ENCODE measurements at places on chromosomes 6 and 20.
A peak's percentile ranks its signal among the peaks of the same experiment; 100 is the strongest.

- no peak for DNase-seq
These were observed 509.2 kb downstream of the FRK start for GRCh38 chr6:115551527-115551926.

- no peak for DNase-seq
These were observed 30.2 kb downstream of the ZNF322 start for GRCh38 chr6:26629359-26629758.

DNA sequence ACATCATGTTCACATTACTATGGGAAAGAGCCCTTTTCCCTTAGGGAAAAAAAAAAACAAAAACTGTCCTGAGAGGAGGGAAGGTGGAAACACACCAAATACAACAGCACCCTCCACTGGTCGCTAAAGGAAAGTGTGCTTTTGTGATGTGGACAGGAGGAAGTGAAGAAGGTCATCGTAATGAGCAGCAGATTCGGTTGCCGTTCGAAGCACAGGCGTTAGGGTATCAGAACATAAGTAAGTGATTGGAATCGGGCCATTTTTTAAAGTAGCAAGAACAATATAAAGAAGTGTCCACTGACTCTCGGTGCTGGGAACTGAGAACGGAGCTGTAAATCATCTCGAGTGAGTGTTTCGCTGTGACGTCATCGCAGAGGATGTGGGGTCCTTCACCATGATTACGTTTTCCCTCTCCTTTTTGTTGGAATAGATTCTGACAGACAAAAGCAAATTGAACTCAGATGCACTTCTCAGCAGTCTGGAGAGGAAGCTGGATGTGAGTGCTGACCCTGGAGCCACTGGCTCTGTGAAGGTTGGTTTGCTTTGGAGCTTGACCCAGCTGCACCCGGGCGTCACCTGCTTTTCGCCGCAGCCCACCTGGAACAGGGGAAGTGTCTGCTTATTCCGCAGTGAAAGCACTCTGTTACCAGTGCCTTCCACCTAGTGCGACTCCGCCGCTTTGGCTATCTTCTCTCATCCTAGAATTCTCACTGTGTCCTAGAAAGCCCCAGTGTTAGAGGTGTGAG lies 203.6 kb upstream of the GMDS start:
- DNase-seq, result no peak

DNA sequence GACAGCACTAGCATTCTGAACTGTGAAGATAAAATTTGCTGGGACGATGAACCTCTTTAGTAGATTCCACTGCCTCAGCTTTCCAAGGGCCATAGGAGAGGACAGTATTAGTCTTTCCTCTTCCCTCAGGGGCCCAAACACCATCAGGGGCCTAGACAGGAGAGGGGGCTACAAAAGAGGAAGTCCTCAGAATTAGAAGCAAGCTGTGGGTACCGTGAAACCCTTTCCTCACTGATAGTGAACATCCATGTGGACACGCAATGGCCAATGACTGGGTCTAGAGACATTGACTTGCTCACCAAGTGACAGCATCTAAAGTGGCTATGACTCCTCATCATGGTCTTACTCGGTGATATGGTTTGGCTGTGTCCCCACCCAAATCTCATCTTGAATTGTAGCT lies 68.1 kb upstream of the UST start:
- DNase-seq, result no peak

DNA sequence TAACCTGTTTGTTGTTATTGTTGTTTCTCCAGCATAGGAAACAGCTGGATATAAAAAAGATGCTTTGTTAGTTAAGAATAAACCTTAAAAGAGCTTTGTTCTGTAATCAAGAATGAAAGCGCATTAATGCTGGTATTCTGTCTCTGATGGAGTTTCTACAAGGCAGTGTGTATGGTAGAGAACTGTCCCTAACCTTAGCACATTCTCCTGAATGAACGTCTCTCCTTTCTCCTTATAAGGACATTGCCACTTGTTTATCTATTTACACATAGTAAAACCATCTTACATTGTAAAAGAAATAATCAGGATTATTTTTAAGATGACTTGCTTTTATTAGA lies 33.8 kb upstream of the LCA5 start:
- no peak for DNase-seq

GRCh38 chr6:154123155-154123956 lies 84.3 kb downstream of the OPRM1 start:
- no peak for DNase-seq

- DNase-seq, result no peak
These were observed 4.4 kb upstream of the RUNX2 start for GRCh38 chr6:45323656-45324224.

DNA sequence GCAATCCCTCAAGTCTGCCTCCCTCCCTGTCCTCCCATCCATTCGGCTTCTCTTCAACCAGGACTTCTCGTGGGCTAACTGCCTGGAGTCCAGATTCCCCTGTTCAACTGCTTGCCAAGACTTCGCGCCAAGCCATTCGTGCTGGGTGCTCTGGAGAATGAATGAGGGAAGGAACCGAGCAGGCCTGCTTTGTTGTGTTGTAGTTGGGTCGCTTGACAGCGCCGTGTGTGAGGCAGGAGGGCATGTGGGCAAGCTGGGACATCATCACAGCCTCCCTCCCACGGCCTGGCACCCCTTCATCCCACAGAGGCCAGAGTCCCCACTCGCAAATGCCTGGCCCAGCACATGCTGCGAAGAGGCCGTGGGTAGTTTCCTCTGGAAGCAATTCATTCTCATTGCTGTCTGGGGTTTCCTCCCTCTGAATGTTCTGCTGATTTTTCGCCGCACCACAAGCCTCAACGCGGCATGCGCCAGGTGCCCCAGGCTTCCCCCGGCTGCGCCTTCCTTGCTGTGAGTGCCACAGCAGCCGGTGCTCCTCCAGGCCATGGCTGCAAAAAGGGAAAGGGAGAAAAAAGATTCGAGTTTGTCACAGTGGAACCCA lies 336.0 kb downstream of the QKI start:
- DNase-seq, result no peak

- DNase-seq, result no peak
These were observed 29.3 kb upstream of the PRDM1 start for GRCh38 chr6:106056746-106057390.

DNA sequence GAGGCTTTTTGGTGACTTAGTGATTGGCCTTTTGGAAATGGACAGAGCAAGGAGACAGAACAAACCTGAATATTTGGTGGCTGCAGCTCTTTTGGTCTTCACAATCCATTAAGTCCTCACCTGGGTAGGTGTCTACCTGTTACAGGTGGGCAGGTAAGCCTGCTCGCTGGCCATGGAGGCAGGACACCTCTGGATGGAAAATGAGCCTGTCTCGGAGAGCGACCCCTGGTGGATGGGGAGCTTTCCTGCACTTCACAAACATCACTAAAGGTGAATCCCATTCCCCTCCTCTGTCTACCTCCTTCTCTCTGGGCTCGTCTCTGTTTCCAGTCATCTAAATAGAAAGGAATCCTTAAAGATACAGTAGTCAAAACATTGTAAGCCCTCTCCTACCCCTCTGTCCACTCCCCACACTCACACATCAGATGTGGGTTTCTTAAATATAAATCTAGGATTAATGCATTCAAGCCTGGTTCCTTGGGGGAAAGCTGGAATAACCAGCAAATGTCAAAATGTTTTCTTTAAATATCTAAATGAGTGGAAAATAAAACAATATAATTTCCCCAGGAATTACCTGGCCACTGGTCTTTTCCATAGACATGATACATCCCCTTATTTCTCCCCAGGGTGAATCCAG lies 304.9 kb downstream of the CDH26 start:
- peak; percentile 16 for DNase-seq

- no peak for DNase-seq
These were observed 2.7 kb downstream of the KIAA0408 start for GRCh38 chr6:127456465-127456864.

DNA sequence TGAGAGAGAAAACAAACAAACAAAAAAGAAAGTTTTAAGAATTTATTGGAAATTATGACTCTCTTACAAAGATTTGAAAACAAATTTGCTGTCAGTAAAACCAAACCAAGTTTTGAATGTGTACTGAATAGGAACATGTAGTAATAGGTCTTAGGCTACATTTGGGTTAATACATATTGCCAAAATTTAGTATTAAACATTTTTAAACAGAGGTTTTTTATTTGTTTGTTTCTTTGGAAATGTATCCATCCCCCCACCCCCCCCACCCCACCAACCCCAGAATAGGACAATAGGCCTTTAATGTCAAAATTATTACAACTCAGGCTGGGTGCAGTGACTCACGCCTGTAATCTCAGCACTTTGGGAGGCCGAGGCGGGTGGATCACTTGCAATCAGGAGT lies 2.5 kb downstream of the C6orf118 start:
- no peak for DNase-seq

GRCh38 chr20:58459058-58459750 lies 56.0 kb downstream of the APCDD1L start:
- no peak for DNase-seq

DNA sequence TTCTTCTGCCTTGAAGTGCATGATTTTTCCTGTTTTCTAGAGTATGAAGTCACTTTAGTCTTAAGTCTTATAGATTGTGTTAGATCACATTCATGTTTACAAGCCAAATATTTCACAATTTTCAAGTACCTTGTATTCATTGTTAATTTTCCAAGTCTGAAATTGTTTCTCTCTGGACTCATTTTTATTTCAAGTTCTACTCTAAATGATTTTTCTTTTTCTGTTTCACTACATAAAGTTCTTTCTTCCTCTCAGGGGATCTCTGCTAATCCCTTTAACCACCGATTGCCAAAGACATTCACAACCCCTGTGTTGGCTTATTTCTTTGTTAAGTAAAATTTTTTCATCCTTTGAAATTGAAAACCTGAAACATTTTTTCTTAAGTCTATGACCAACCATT lies 805.7 kb downstream of the KIF16B start:
- DNase-seq, result no peak

DNA sequence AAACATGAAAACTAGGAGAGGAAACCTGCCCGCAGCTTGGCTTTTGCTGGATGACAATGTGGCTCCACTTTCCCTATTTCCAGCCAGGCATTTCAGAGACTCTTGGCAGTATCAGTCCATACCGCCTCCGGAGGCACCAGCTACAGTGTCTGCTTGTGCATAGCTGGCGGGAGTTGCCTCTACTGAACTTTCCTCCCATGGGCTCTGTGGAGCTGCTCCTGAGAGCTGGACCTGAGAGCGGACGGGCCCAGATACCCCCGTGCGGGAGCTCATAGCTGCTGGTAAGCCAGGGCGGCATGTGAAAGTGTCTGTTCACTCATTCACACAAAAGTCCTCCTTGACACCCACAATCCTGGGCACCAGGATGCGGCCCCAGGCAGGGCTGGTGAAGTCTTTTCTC lies 130.3 kb upstream of the PMEPA1 start:
- DNase-seq, result no peak

GRCh38 chr6:54990001-54990400 lies 143.4 kb downstream of the FAM83B start:
- DNase-seq, result no peak

GRCh38 chr6:111478064-111478476 lies 4.9 kb downstream of the REV3L start:
- no peak for DNase-seq

- DNase-seq, result no peak
These were observed 80.5 kb upstream of the CNR1 start for GRCh38 chr6:88246654-88247053.

GRCh38 chr6:3762852-3763251 lies 11.3 kb upstream of the PXDC1 start:
- no peak for DNase-seq

DNA sequence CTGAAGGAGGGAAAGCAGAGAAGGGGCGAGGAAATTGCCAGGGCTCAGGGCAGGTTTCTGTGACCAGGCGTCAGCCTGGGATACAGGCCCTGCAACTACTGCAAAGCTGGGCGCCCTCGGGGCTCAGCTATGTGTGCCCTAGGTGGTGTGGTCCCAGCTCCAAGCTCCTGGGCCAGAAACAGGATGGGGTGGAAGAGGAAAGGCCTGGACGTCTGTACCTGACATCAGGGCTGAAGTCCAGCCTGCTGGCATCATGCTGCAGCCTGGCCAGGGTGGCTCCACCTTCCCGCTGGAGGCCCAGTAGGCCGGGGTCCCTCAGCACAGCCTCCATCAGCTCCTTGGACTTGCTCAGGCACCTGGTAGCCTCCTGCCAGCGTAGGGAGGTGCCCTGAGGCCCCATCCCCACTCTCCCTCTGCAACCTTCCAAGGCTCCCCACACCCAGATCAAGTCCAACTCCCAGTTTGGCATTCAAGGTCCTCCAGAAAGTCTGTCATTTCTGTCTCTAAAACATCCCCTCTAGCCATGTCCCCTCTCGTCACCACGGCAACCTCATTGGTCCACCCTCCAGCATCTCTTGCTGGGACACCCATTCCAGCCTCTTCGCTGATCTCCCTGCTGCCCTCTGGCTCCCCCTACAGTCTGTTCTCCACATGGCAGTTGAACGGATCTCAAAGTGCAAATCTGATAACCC lies 38.2 kb downstream of the KIAA1755 start:
- DNase-seq, result no peak

DNA sequence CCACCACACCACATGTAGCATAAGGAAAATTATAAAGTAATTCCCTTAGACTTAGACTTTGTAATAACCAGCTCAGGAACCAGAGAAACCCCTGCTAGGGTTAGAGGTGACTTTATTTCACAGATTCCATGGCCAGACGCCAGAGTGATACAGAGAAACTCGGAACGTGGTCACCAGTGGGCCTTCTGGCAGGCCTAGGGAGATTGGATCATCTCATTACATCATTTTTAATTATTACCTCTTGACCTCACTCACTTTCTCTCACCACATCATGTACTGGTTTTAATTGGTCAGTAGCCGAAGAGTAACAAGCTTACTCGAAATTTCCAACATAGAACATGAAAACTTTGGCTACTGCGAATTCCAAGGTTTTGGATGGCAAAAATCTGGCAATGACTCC lies 72.9 kb downstream of the BMP6 start:
- DNase-seq, result no peak

GRCh38 chr20:48803176-48804053 lies 24.4 kb downstream of the PREX1 start:
- no peak for DNase-seq

- no peak for DNase-seq
These were observed 600 bp downstream of the XPO5 start for GRCh38 chr6:43575105-43575771.

GRCh38 chr6:125077453-125077852 lies 76.1 kb upstream of the TPD52L1 start:
- DNase-seq, result no peak

GRCh38 chr6:169985121-169986015 lies 233.9 kb downstream of the ERMARD start:
- no peak for DNase-seq

- DNase-seq, result no peak
These were observed 12.4 kb upstream of the RNF24 start for GRCh38 chr20:4027590-4028265.

DNA sequence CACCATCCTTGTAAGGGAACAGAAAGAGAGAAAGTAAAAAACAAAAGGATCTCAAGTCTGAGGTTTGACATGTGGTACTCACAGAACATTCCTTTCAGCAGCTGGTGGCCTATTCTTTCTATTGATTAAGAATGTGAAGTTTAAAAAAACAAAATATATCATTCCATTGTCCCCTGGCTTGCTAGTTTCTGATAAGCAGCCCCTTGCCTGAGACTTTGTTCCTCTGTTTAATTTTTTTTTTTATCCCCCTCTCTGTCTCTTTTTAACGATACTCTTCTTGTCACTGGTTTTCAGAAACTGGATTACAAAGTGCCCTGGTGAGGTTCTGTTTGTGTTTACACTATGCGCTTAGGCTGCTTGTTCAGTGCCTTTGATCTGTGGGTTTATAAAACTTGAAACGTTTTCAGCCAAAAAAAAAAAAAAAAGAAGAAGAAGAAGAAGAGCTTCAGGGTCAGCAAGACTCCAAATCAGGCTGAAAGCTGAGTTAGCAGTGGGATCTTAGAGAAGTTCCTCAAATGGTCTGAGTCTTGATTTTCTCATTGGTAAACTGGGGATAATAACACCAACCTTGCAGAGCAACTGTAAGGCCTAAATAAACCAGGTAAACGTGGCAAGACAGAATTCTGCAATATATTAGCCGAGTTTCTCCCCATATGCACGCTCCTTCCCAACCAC lies 45.1 kb upstream of the SLC22A23 start:
- DNase-seq, result no peak
